ENCODE measurements at places on chromosomes 16 and 17.

- H3K27me3 ChIP-seq = no peaks in the 10 kb centered on the region
- H3K27ac ChIP-seq = no peak overlapping the region
- H3K36me3 ChIP-seq = no peaks in the 10 kb centered on the region
- no peaks in the 10 kb centered on the region for H3K4me1 ChIP-seq
- no peak overlapping the region for H3K4me3 ChIP-seq
These were observed 354.9 kb upstream of the ASIC2 start for GRCh38 chr17:33647956-33648355.

DNA sequence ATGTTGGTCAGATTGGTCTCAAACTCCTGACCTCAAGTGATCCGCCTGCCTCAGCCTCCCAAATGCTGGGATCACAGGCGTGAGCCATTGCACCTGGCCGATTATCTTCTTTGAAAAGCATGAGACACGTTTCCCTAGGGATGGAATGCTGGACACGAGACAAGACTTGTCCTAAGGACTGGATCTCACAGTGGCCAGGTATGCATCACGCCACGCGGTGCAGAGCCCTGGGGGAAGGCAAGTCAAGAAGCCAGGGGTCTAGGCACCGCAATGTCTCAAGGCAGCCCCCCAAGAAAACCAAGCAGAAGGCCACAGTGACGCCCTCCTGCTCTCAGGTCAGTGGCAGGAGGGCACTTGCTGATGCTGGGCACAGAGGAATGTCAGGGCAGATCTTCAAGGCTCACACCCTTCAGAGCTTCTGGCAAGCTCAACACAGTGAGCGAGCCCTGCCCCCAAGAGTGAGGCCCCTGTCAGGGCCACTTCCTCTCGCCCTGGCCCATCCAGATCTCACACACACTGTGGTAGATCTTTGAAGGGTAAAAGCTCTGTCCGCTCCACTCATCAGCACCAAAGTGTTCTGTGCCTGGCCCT is 134.7 kb downstream of the ZNF778 start:
- no peak overlapping the region for H3K27ac ChIP-seq
- peaks cover 15% of the 10 kb centered on the region for H3K4me1 ChIP-seq
- H3K4me3 ChIP-seq = no peak overlapping the region
- H3K27me3 ChIP-seq = no peaks in the 10 kb centered on the region
- peaks cover 12% of the 10 kb centered on the region for H3K36me3 ChIP-seq
- DNase-seq = no peak

- DNase-seq = no peak
- H3K4me1 ChIP-seq = no peaks in the 10 kb centered on the region
- no peaks in the 10 kb centered on the region for H3K27me3 ChIP-seq
- H3K36me3 ChIP-seq = peaks cover 33% of the 10 kb centered on the region
- no peak overlapping the region for H3K4me3 ChIP-seq
These were observed 31.1 kb downstream of the SNN start for GRCh38 chr16:11699234-11699894.

GRCh38 chr17:82094931-82095776 is 2.9 kb downstream of the FASN start:
- H3K36me3 ChIP-seq = peaks cover 12% of the 10 kb centered on the region
- no peak overlapping the region for H3K27ac ChIP-seq
- H3K4me3 ChIP-seq = peak overlapping the region; percentile 92
- H3K4me1 ChIP-seq = peaks cover 15% of the 10 kb centered on the region

Data from GM12878 (cell line).